ENCODE measurements at places on chromosomes 3 and 15.

- DNase-seq = no peak
Measured at GRCh38 chr3:130576375-130577266, 59.6 kb downstream of the COL6A6 start.

GRCh38 chr3:31836131-31837075 lies 144.7 kb downstream of the OSBPL10 start:
- DNase-seq = no peak

- DNase-seq = no peak
Measured at GRCh38 chr15:75650908-75651809, 3.4 kb downstream of the SNX33 start.

- DNase-seq = no peak
Measured at GRCh38 chr3:12556314-12556689, 585 bp upstream of the MKRN2 start.

DNA sequence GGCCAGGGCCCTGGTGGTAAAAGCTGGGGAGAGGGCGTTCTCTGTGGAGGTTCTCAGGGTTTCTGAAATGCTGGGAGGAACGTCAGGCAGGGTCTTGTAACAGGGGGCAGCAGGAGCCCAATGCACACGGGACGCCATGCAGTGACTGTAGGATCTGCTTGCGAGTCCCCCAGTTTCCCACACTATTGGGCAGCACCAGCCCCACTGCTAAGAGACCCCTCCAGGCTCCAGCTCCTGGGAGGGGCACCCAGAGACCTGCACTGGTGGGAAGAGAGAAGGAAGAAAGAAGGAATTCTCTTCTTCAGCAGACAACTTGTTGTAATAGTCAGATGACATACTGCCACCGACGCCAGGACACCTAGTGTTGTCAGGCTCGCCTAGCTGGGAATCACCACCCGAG lies 55.2 kb upstream of the RNF7 start:
- no peak for DNase-seq

GRCh38 chr3:170632780-170633179 lies 46.9 kb upstream of the SLC7A14 start:
- DNase-seq = no peak

GRCh38 chr15:100033140-100033857 lies 300.1 kb upstream of the LYSMD4 start:
- DNase-seq = no peak

DNA sequence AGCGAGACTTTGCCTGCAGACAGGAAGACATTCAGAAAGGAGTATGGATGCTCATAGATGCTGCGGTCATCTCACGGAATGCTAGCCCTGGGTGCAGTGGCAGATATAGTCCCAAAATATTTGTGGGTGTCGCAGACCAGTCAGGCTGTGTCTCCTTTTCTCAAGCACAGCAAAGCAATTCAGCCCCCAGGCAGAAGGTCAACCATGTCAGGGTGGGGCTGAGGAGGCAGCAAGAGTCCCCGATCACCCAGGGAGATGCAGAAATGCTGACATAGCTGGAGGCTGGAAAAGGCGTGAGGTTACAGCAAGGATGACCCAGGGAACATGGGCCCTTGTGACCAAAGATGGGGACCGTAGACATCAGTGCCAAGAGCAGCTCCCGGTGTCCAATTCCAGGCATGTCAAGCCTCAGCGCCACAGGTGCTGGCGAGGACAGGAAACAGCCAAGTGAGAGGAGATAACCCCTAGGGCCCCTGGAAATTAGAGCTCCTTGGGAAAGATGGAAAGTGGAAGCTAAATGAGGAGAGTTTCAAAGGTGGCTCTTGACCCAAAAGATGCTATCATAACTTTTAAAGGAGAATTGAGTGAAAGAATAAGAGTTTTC lies 81.2 kb upstream of the ABHD17C start:
- peak; percentile 18 for DNase-seq

GRCh38 chr3:9901967-9902366 lies 681 bp upstream of the IL17RE start:
- DNase-seq = no peak

DNA sequence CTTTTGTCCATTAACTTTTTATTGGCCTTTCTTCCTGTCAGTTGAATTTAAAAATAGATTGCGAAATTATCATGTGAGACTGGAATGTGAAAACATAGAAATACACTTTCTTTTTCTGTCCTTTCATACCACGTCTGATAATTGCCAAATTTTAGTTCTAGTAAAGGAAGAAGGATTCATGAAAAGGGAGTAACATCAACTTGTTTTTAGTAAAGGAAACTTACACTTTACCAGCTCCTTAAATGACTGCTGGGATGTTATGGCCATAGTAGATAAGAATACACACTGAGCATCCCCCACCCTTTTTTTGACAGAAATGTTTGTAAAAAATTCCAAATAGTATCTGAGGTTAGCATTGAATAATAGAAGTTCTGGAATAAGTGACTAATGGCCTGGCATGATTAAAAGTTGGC lies 137.9 kb downstream of the NEO1 start:
- DNase-seq = no peak

- no peak for DNase-seq
Measured at GRCh38 chr3:143363276-143363675, 243.7 kb downstream of the CHST2 start.

DNA sequence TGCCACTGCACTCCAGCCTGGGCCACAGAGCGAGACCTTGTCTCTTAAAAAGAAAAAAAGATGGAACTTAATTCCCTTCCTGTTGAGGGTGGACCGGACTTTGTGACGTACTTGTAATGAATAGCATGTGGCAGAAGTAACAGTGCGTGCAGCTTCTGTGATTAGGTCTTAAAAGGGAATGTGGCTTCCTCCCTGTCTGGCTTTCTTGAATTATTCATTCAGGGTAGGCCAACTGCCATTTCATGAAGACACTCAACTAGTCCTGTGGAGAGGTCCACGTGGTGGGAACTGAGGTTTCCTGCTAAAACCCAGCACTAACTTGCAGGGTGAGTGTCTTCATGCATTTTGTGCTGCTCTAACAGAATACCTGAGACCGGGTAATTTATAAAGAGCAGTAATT lies 98.9 kb upstream of the PIAS1 start:
- DNase-seq = no peak

GRCh38 chr3:120198305-120198878 lies 86.6 kb downstream of the GPR156 start:
- peak; percentile 26 for DNase-seq
